ENCODE measurements at places on chromosomes 6 and 20.

DNA sequence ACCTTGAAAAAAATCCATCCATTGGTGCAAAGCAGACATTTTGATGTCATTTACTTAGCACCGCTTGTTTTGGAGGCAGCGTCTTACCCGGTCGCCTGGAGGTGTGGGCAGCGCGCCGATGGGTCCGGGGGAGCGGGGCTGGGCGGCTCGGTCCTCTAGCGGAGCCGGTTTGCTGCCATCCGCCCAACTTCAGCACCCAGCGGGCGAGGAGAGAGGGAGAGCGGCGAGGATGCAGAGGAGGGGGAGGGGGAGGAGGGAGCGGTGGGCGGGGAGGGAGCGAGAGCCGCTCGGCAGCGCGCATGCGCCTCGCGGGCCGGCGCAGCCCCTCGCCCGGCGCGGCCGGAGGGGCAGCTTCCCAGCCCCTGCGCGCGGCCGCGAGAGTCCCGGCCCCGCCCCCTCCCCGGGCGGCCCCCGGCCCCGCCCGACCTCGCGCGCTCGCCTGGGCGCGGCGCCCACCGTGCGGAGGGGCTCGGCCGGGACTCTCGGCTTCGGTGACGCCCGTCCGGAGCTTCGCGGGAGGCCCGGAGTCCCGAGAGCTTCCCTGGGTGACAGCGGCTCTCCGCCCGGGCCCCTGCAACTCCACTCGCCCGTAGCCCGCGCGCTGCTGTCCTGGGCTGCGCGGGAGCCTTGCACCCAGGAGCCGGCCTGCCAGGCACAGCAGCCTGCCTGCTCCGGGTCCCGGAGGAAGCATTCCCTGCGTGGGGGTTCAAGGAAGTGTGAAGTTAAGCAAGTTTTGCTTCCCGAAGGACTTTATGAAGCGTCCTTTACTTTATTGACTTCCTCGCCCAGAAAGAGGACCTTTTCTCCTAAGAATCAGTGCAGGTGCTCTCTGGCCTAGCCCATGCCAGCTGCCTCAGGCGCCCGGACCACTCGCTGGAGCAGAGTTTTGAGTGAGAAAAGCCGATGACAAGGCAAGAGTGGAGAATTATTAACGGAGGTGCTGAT is at the start of gene RGS17:
Gene RGS17, minus strand, starts transcription at position 246 of the 945 bp plus-strand sequence. CDS start 87,264 bp downstream, outside the sequence.
- no peak for DNase-seq

DNA sequence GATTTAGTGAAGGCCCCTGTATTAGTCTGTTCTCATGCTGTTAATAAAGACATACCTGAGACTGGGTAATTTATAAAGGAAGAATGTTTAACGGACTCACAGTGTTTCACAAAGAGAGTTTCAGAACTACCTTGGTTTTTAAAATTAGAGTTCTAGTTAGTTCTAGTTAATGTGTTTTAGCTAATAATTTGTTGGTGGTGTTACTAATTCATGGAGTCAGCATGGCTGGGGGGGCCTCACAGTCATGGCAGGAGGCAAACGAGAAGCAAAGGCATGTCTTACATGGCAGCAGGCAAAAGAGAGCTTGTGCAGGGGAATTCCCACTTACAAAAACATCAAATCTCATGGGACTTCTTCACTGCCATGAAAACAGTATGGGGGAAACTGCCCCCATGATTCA is 12.0 kb upstream of the SLC17A3 start:
- no peak for DNase-seq

DNA sequence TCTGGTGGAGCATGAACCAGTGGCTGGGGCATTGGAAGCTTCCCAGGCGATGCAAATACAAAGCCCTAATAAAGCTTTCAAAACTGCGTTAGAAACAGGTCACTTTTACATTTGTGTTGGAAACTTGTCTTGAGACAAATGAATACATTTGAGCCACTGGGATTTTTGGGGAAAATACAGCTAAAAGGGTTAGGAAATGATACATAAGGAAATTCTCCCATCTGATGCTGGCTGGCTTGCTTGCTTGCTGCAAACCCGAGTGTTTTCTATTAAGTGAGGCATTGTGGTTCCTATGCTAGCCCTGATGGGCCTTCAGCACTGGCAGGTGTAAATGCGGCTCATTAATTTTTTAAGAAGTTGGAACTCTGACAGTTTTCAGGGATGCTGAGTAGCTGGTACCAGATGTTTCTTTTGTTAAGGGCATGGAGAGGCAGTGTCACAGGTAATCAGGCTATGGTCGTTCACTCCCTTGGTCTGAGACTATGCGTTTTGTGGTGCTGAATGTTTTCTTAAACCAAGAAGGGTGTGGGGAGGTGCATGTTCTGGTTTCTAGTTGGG is 35.2 kb downstream of the RREB1 start:
- no peak for DNase-seq

DNA sequence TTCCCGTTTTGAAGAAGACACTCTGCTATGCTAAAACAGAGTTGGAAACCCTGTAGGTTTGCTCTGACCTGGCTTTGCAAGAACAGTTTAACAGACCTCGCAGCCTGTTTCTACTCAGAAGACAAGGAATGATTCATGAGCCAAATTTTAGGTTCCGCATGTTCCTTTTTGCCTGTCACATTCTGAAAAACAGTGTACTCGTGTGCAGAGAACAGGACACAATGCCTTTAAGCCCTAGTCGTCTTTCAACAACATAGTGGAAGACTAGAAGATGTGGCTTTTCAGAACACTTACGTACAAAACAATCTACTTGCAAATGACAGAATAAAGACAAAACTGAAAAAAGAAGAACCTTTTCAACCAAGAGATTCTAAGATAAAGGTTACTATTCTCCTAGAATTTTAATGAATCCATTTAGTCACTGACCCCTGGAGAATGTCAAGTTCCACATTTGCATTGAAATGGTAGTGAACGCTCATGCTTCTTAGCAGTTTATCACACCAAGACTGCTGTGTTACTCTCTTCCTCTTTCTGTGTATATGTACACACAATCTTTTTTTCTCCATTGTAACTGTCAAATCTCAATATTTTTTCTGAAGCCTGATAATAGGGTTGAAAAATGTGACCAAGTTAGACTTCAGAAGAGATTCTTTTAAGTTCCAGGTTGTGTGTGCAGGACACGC is 220.7 kb upstream of the NRSN1 start:
- no peak for DNase-seq
